GM19239 (cell line): ENCODE measurements at places on chromosomes 16 and 17.

GRCh38 chr17:67123699-67124098, 79.3 kb downstream of the CACNG1 start:
- DNase-seq: no peak

DNA sequence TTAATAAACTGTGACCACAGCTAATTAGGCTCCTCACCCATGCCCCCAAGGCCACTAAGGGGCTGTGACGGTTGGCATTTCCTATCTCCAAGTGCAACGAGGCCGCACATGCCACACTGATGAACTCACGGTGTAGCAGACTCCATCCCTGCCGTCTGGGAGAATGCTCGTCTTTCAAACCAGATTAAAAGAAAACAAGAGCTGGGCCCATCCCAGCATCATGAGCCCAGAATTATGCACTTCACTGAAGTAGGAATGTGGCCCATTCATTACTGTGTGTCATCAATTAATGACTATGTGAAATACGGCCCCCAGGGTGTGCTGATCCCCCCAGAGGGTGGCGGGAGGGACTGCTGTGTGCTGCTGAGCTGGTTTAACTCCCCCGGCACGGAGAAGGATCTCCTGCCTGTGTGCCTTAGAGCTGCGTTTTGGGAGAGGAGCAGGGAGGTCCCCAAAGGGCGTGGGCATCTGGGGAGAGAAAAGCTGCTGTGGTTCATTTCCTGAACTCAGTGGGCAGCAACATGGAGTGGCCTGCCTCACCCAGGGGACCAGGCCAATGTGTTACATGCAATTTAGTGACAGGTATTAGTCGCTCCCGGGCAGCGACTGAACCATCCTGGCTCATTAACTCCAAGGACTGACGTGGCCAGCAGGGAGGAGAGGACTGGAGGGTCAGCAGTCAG, 194.5 kb downstream of the FOXL1 start:
- no peak for DNase-seq

DNA sequence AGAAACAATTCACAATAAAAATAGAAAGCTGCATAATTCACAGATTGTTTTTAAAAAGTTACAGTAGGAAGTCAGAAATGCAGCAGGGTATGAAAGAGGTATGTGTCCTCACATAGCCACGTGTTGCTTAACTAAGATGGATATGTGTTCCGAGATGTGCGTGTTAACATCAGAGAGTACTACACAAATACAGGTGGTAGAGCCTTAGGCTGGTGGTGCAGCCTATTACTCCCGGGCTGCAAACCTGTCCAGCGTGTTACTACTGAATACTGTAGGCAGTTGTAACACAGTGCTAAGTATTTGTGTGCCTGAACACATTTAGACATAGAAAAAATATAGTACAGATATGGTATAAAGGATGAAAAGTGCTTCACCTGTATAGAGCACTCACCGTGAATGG, 46.4 kb downstream of the USP10 start:
- DNase-seq: no peak

DNA sequence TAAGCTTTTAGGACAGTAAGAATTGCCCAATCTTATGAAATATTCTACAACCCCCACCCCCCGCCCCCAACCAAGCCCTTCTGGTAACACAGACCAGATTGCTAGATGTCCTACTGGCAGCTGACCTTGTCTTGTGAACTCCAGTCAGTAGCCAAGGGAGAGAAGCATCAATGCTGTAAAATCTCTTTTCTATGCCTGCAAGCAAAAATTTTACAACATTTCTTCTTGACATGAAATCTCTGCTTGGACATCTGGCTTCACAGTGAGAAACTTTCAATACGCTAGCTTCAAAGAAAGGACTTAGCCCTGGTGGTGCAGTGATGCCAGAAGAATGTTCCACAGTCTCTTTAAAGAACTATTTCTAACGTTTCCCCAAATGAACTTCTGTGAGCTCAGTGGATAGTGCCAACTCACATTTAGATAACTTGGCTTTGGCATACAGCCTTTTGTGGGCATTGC, 169.3 kb upstream of the AXIN2 start:
- DNase-seq: no peak

- DNase-seq: no peak
These were observed 52.0 kb upstream of the CLEC3A start for GRCh38 chr16:77970371-77970770.

GRCh38 chr16:64153718-64154117, 968.1 kb downstream of the CDH11 start:
- DNase-seq: no peak

- DNase-seq: peak; percentile 44
These were observed 13.2 kb downstream of the IL4R start for GRCh38 chr16:27326738-27327585.

DNA sequence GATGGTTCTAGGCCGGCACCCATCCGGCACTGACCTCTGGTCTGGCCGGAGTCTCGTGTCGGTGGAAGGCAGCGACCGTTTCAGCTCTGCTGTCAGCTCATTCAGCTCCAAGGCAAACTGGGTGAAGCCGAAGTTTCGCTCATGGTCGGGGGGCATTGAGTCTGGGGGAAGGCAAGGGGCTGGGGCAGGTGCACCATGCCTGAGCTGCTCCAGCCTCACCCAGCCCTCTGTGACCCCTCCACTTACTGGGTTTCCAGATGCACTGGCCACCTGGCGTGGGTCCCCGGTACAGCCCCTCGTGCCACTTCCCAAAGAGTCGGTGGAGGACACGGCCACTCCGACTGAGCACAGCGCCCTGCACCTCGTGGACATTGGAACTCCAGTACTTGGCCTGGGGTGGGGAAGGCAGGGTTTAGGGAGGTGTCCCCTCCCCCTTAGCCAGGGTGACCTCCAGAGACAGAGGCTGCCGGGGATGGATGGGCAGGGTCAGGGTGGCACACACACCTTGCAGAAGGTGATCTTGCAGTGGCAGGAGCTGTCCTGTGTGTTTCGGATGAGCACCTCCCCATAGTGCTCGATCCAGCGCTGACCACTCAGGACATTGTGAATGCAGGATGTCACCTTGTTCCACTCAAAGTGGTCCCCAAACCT, 12.6 kb downstream of the OSBPL7 start:
- DNase-seq: no peak

DNA sequence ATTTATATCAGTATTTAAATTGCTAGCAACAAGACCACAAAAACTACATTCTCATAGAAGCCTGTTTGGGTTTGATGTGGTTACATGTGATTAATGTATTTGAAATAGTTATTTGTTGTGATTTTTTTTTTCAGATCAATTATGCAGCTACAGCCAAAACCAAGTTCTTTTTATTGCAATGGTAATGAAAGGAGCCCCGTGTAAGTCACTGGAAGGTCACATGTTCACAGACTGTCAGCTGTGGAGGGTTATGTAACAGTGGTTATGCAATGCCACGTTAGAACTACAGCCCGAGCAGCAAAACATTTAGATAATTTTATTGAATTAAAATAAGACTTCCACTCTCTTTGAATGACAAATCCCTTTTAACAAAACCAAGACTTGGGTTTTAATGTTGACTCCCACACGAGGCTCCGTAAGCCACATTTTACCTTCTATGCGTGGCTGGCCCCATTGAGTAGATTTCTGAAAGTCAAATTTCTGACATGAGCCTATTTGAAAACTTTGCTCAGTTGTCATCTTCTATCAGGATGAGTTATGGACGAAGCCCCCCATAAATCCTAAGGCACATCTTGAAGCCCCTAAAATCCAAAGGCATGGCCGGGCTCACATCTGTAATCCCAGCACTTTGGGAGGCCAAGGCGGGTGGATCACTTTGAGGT, 41.8 kb upstream of the SEC14L1 start:
- DNase-seq: no peak

DNA sequence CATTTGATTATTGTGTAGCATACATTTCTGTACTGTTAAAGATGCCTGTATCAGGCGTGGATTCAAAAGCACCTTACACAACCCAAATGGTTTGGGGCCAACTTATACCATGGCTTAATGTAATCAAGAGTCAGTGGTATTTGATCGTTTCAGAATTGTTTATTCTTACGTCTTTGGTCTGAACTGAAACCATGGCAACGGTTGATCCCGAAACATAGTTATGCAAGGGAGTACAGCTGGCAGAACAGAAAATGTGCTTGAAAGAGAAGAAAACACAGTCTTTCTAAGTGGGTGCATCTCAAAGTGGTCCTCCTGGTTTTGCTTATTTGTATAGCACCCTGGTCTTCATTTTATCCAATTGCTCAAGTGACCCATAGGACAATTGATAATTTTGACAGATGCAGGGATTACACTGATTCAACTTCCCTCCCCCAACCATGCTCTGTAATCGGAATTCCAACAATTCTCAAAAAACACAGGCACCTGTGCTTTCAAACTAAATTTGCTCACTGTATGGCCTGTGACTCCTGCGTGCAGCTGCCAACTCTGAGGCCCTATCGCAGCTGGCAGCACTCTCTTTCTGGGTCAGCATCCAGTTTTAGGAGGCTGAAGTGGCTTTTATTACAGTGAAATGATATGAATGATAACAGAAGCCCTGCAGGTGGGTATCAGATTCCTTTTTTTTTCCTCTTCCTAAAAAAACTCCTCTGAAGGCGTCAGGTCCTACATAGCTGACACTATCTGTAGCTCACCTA, 77.0 kb upstream of the AXIN2 start:
- DNase-seq: no peak

DNA sequence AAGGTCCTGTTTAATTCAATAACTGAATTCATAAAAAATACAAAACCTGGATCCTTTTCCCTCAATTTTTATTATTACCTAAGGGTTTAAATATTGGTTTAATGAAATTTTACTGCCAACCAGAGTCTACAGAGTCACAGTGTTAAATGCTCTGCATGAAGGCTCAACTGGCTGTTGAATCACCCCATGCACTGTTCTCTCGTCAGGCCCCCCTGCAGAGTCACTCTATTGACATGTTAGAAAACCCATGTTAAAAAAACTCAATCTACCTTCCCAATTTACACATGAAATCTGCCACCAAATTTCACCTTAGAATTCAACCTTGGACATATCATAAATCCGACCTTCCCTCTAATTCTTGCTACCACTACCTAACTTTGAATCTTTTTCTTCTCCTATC, 43.3 kb upstream of the ULK2 start:
- DNase-seq: no peak

GRCh38 chr17:17870247-17870646, 33.5 kb upstream of the SREBF1 start:
- no peak for DNase-seq

DNA sequence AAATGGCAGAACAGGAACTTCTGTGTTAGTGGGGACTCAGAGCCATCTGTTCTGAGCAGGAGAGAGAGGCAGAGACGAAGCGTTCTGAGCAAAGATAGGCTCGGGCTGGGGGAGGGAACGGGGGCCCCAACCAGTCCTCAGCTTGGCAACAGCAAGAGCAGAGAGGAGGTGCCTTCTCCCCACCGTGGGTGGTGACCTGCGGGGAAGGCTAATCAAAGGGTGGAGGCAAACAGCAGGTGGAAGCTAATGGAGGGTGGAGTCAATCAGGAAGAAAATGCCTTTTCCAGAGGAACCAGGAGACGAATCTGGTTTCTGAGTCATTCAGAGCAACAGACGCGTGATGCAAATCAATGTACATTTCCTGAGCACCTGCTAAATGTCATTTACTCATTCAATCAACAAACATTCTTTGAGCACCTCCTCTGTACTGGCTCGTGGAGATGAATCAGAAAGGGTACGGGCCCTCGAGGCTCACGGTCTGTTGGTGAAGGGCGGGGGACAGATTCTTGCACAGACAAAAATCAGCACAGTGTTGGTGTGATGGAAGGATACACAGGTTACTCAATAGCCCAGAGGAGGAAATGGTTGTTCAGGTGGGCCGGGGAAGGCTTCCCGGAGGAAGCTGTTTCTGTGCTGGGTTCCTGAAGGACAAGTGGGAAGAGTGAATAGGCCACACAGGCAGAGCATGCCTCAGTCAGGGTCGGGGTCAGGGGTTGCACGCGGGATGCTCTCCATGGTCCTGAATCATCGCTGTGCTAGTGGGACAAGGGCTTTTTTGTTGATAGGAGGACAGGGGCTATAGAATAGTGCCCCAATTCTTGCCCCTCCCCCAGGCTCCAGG, 5.7 kb upstream of the SPNS2 start:
- DNase-seq: no peak

GRCh38 chr16:2194852-2195321, 1.5 kb downstream of the CASKIN1 start:
- peak; percentile 85 for DNase-seq

DNA sequence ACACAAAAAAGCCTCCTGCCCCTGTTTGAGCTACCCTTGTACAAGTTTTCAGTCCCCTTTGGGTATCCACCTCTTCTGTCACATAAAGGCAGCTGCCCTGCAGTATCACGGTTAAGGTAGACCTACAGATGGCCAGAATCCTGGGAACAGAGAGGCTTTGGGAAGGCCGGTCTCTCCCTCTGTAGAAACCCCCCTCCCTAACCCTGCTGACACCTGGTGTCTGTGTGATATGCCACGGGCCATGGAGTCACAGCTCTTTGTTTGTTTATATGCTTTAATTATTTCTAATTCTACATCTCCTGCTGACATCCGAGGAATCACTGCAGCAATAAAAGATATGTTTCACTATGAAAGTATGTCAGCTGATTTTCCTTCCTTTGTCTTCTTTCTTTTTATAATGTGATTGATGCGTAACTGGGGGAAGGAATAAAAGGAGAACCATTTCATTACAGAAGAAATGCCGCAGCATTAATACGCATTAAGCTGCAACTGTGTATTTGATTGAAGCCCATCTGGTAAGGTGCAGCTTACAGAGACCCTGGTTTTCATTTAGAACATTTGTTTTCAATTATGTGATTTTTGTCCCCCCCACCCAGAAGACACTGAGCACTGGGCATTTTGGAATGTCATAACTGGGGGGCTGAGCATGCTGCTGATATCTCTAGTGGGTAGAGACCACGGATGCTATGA, 142.1 kb downstream of the SLC39A11 start:
- DNase-seq: no peak

- no peak for DNase-seq
These were observed 19.8 kb downstream of the REXO5 start for GRCh38 chr16:20826039-20826566.

- DNase-seq: no peak
These were observed 2.7 kb downstream of the CLUAP1 start for GRCh38 chr16:3503523-3503922.

DNA sequence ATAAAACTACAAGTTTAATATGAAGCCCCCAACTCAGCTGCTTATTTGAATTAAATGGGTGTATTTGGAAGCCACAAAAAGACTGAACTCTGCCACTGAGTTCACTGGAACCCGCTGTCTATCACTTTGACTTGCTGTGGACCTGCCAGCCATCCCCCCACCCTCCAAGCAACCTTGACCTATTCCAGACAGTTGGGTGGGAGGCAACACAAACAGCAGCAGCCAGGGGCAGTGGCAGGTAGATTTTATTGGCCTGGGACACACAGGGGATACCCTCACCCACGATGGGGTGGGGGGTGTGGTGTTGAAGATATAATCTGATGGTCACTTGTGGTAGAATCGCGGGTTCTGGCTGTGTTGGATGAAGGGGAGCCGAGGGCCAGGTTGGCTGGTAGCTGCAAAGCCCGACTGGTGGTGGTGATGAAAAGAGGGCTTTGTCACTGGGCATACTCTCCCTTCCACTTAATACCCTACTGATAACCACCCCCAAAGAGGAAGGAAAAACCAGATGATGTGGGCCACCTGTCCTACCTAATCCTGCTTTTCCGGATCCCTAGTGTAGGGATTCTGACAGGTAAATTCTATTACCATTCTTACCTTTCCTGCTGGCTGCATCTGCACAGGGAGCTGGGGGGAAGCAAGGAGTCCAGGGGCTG, 2.6 kb downstream of the GPS2 start:
- no peak for DNase-seq
